ENCODE measurements at places on chromosomes 1 and 21.

GRCh38 chr1:99264201-99265021, at the start of gene PLPPR4:
PLPPR4 (plus strand) TSS chr1:99264492; CDS start chr1:99264594, 102 bp downstream.
- no peak for DNase-seq

- DNase-seq = no peak
These were observed 12.6 kb downstream of the KCND3 start for GRCh38 chr1:111976842-111977241.

GRCh38 chr1:26097696-26098095, 13.9 kb upstream of the PDIK1L start:
- DNase-seq = peak; percentile 56

DNA sequence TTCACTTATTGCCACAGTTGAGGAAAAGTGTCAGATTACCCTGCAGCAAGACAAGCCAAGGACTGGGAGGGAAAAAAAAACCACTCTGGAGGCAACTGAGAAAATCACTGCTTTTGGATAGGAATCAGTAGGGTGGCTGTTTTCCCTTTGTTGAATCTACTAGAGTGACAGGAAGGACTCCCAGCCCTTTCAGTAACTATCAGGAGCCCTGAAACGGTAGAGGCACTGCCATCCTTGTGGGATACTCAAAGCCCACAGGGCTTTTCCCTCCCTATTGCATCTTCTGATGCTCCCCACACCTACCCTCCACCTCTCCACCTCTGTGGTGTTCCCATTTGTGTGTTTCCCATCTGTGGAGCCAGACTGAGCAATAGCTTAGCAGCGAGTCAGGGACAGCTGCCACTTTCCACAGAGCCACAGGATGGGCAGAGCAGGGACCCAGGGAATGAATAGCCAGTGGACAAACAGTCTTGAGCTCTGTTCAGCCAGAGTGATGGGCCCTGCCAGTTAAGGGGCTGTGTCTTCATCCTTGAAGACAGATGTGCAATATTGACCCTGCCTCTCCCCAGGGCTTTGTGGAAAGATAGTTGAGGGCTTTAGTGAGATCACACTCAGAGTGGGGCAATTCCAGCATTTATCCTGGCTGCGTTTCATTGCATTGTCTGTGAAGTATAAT, 13.9 kb downstream of the UBIAD1 start:
- no peak for DNase-seq

DNA sequence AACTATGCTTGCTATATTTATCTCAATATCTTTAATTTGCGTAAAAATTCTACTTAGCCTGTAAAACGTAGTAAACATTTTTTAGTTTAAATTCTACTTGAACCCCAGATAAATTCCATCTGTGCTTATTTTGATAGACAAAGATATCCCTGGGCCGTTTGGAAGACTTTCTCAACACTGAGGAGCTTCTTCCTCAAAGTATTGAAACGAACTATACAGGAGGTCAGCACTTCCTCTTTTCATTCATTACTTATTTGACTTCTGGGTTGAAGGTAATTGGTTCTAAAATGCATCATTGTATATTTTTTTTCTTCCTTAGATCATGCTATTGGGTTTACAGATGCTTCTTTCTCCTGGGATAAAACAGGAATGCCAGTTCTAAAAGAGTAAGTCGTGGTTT, 74.7 kb downstream of the HSPA13 start:
- DNase-seq = no peak

- no peak for DNase-seq
These were observed 96.1 kb upstream of the KCNA3 start for GRCh38 chr1:110770832-110771231.

DNA sequence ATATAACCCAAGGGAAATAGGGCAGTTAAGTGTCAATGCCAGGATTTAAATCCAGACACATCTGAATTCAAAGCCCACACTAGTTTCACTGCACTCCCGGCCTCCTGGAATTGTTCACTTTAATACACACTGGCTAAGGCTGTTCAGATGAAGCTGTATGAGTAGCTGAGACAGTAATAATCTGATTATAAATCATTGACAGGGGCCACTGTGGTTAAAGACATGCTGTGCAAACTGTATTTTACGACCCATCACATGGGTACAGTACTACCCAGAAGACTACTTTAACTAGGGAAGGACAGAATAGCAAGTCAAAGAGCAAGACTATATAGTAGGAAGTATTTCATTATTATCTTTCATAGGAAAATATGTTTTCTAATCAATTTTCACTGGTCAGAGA, 16.1 kb upstream of the NTNG1 start:
- DNase-seq = no peak

GRCh38 chr1:27099587-27100334, 55.2 kb downstream of the SLC9A1 start:
- DNase-seq = peak; percentile 80

GRCh38 chr1:115492019-115492595, 149.7 kb upstream of the VANGL1 start:
- DNase-seq = no peak

GRCh38 chr21:14985306-14985705, 79.5 kb downstream of the NRIP1 start:
- DNase-seq = no peak
